Omental fat pad (tissue), 4 donors: ENCODE measurements at places on chromosomes 5 and 9. TPM values are rescaled to one million over a fixed set of nuclear protein-coding genes. Genes with fewer than 3 reads are reported as not detected.

The PTGES gene
- total RNA-seq, result 12.4 TPM

DNA sequence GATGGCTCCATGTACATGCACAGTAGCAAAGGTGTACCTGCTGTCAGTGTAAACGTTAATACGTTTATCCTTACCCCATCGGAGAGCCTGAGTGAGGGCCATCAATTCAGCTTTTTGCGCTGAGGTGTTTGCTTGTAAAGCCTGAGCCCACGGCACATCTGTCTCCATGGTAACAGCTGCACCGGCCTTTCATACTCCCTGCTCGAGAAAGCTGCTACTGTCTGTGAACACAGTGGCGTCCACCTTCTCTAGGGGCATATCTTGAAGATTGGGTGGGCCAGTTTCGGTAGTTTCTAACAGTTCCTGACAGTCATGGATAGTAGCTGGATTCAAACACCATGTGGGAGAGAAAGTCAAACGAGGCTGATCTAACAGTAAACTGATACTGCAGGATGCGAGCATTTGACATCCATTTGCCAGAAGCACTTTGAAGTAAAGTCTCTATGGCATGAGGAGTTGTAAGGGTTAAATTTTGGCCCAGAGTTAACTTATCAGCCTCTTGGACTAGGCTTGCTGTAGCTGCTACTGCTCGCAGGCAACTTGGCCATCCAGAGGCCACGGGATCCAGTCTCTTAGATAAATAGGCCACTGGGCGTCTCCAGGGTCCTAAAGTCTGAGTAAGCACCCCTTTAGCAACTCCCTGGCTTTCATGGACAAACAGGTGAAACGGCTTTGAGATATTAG is 21.0 kb upstream of the RHOBTB3 start:
- no peak for DNase-seq

The PLPPR1 gene
- not detected for total RNA-seq

DNA sequence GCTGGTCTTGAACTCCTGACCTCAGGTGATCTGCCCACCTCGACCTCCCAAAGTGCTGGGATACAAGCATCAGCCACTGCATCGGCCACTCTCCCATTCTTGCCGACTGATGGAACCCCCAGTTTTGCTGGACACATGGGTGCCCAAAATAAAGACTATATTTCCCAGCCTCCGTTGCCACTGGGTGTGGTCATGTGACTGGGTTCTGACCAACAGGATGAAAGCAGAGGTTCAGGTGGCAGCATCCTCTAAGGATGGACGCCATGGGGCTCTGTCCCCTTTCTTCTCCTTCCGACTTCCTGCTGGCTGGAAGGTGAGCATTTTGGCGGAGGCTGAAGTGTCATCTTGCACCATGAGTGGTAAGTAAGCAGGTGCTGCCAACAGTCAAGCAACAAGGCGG is 10.3 kb downstream of the PDLIM7 start:
- no peak for DNase-seq

The PCDHAC2 gene
- 10.0 TPM for total RNA-seq

DNA sequence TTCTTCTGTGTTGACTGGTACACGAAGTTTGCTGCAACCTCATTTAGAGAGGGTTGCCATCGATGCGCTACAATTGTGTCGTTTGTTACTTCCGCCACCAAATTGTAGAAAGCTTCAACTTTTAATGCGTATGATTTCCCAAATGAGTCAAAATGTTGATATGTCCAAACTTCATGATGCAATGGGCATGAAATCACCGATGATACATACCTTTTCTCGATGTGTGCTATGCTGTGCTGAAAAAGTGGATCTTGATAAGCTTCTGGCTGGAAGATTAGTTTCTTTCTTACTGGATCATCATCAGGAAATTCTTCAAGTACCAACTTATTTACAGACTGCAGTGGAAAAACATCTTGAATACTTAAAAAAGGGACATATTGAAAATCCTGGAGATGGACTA is 65.7 kb downstream of the TMEM38B start:
- DNase-seq, result no peak

DNA sequence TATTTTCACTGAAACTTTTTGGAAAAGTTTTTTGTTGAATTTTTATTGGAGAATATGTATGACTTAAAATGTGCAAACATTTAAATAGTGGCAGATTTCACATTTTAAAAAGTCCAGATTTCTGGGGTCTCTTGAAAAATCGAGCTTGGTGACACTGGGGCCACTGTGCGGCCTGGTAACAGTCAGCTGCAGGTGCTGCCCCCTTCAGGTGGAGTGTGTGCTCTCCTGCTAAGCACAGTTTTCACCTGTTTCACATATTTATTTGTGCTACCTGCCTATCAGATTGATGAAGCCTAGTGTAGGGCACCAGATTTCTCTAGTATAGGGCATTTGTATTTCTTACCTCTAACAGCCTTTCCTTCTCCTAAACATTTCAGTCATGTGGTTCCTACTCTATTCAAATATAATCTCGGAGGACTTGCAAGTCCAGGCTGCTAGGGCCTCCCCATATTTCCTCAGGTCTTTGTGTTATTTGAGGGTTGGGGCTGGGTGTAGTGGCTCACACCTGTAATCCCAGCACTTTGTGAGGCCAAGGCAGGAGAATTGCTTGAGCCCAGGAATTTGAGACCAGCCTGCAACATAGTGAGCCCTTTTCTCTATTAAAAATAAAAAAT is 95.8 kb upstream of the KLF9 start:
- no peak for DNase-seq

DNA sequence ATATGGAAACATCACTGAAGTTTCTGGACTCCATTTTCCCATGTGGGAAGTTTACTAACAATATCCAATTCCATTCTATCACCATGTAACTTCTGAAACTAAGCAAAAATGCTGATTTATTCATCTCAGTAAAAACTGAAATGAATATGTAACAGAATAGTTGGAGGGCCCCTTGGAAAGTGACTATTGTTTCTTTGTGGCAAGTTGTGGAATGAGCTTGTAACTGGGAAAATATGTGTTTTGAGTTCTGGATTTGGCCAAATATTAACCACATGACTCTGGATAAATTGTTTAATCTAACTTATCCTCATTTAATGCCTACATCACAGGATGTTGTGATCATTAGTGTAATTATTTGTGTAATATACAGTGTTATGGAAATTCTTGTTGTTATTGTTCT is 619.3 kb downstream of the TLE4 start:
- DNase-seq, result no peak
